ENCODE measurements at places on chromosomes 2 and 18.

GRCh38 chr2:66507673-66508201 is 72.8 kb downstream of the MEIS1 start:
- DNase-seq = no peak

- no peak for DNase-seq
These were observed 271.8 kb downstream of the ZNF521 start for GRCh38 chr18:25080211-25080610.

DNA sequence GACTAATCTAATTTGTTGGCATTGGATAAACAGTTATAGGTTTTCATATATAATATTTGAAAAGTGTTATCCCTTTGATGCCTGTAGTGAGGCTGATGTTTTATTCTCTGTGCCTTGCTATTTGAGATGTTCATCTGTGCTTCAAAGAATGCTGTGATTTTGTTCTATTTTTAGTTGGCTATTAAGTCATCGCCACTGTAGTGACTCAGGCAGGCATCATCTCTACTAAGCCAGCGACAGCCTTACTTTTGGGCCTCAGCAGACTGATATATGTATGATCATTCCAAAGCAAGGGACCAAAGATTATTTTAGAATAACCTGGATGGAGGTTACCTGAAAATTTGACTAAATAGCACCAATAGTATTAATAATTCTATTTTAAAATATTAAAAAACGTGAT is 1674.5 kb upstream of the NXPH2 start:
- DNase-seq = no peak

DNA sequence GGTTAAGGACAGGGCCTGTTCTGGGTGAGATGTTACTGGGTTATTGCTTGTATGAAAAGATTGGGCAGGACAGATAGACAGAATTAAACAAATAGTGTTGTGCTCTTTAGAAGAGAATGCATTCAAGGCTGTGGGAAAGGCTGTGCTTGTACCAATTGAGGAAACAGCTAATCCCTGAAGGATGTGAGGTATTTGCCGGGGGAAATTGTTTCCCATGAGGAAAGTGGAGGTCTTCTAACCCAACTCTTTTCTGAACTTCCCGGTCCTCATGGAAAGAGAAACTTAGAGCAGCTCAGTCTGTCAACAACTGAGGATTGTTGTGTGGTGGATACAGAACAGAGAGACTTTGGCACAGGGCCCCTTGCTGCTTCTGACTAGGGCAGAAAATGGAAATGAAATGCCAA is 9.5 kb downstream of the SLC1A4 start:
- no peak for DNase-seq

- no peak for DNase-seq
These were observed 131.6 kb upstream of the SATB2 start for GRCh38 chr2:199589306-199589705.

DNA sequence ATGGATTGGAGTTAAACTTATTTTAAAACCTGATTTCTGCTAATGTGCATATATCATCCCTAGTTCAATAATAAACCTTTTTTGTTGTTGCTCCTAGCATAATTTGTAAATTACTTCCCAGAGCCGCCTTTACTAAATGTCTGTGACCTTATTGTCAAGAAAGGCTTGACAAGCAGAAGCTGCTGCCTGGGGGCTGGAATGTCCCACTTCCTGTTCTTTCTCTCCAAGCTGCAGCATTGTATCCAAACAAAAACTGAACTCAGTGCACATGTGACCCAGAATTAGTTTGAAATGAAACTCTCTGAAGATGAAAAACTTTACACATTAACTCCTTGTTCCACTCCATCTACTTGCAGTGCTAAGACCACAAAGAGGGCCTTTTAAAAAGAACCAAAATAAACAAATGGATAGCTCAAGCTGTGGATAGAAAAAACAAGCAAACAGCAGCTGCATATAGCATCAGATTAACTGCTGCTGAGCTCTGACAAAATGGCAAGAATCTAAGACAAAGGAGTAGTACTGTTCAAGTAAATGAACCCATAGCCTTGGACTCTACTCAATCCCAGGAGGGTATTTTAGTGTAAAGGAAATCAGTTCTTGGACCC is 99.8 kb upstream of the NEUROD1 start:
- no peak for DNase-seq

DNA sequence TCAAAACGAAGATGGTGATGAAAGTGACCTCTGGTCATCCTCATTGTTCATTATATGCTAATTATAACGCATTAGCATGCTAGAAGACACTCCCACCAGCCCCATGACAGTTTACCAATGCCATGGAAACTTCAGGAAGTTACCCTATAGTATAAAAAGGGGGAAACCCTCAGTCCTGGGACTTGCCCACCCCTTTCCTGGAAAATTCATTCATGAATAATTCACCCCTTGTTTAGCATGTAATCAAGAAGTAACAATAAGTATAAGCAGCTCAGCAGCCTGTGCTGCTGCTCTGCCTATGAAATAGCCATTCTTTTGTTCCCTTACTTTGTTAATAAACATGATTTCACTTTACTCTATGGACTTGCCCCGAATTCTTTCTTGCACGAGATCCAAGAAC is 70.5 kb upstream of the CHAC2 start:
- no peak for DNase-seq

GRCh38 chr18:6778459-6779247 is 49.1 kb downstream of the ARHGAP28 start:
- no peak for DNase-seq

- no peak for DNase-seq
These were observed 217.0 kb upstream of the DTNA start for GRCh38 chr18:34493099-34493544.

GRCh38 chr18:63131106-63131958 is 188.2 kb downstream of the BCL2 start:
- DNase-seq = no peak

DNA sequence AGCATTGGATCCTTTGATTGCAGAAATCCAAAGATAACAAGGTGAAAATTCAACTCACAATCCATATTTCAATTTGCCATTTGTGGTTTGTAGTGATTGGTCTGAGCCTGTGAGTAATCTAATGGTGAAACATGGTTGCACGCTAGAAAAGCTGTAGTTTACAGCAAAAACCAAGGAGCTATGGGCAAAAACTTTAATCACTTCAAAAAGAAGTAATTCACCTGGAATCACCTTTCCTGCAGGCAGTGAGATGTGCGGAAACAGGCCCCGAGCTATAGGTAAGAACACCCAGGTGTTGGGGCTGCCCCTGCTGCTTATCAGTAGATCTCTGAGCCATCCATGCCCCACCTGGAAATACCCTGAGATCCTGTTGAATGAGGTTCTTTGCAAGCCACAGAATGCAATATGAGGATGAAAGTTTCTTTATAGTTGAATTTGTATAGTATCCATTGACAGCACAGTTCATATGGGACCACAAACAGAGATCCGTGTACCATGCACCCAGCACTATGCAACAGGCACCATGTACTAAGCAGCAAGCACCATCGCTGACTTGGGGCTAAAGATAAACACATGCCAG is 208.2 kb downstream of the SPP2 start:
- no peak for DNase-seq

- DNase-seq = no peak
These were observed 14.6 kb upstream of the LAPTM4A start for GRCh38 chr2:20065885-20066602.

GRCh38 chr2:56034258-56034657 is 110.7 kb upstream of the EFEMP1 start:
- DNase-seq = no peak

All from stimulated activated CD4-positive, alpha-beta T cell treated with anti-CD3 and anti-CD28 coated beads, Interleukin-4, amount 100 ng/mL, for 48 hours (primary cell).